ENCODE measurements at places on chromosomes 2 and 18. TPM values are rescaled to one million over a fixed set of nuclear protein-coding genes. Genes with fewer than 3 reads are reported as not detected.

- no peaks in the 10 kb centered on the region for H3K4me1 ChIP-seq
- DNase-seq, result no peak
- no peaks in the 10 kb centered on the region for H3K36me3 ChIP-seq
- H3K27ac ChIP-seq, result no peak overlapping the region
- H3K27me3 ChIP-seq, result no peaks in the 10 kb centered on the region
These were observed 1768.2 kb downstream of the SUCLG1 start for GRCh38 chr2:82690757-82691411.

DNA sequence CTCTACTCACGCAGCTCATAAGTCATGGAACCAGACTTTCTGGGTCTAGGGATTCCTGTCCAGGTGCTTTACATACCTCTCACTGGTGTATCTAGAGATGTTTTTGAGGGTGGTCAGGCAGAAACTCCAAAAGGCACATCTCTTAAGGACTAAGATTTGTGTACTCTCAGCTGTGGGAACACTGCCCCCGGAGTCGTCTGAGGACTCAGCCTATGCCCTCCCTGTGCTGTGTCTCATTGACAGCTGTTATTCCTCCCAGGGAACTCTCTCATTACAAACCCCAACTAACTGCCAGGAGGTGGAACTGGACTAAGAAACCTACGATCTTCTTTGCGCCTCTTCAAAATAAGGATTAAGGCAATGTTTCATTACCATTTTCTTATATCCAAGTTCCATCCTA is 293.9 kb upstream of the DLGAP1 start:
- H3K36me3 ChIP-seq, result no peaks in the 10 kb centered on the region
- H3K4me1 ChIP-seq, result no peaks in the 10 kb centered on the region
- no peak for DNase-seq
- no peaks in the 10 kb centered on the region for H3K27me3 ChIP-seq

GRCh38 chr2:232441147-232441651 is 14.8 kb upstream of the ALPI start:
- no peaks in the 10 kb centered on the region for H3K4me1 ChIP-seq
- no peak overlapping the region for H3K27ac ChIP-seq
- no peaks in the 10 kb centered on the region for H3K27me3 ChIP-seq
- no peaks in the 10 kb centered on the region for H3K36me3 ChIP-seq
- no peak for DNase-seq
- no peak overlapping the region for H3K4me3 ChIP-seq

- H3K27ac ChIP-seq, result no peak overlapping the region
- H3K27me3 ChIP-seq, result no peaks in the 10 kb centered on the region
- no peaks in the 10 kb centered on the region for H3K36me3 ChIP-seq
- H3K4me1 ChIP-seq, result no peaks in the 10 kb centered on the region
These were observed 58.5 kb downstream of the MAIP1 start for GRCh38 chr2:200013906-200014305.

- DNase-seq, result peak; percentile 36
- H3K4me1 ChIP-seq, result peaks cover 2% of the 10 kb centered on the region
- no peak overlapping the region for H3K27ac ChIP-seq
- no peaks in the 10 kb centered on the region for H3K27me3 ChIP-seq
- peaks cover 7% of the 10 kb centered on the region for H3K36me3 ChIP-seq
These were observed 256.7 kb downstream of the HDAC4 start for GRCh38 chr2:239143858-239144712.

GRCh38 chr2:228245601-228246000 is 64.1 kb upstream of the SPHKAP start:
- DNase-seq, result no peak
- no peaks in the 10 kb centered on the region for H3K4me1 ChIP-seq
- no peak overlapping the region for H3K27ac ChIP-seq
- H3K27me3 ChIP-seq, result no peaks in the 10 kb centered on the region
- H3K4me3 ChIP-seq, result no peak overlapping the region
- no peaks in the 10 kb centered on the region for H3K36me3 ChIP-seq

- H3K27ac ChIP-seq, result no peak overlapping the region
- no peaks in the 10 kb centered on the region for H3K36me3 ChIP-seq
- DNase-seq, result no peak
- no peaks in the 10 kb centered on the region for H3K27me3 ChIP-seq
- no peaks in the 10 kb centered on the region for H3K4me1 ChIP-seq
These were observed 152.3 kb downstream of the KCNE4 start for GRCh38 chr2:223203971-223204929.

GRCh38 chr2:70508711-70509462 is 44.7 kb downstream of the TGFA start:
- H3K4me1 ChIP-seq, result no peaks in the 10 kb centered on the region

GRCh38 chr2:201262718-201263117 is 2.4 kb downstream of the CASP8 start:
- DNase-seq, result peak; percentile 22
- H3K4me1 ChIP-seq, result peaks cover 79% of the 10 kb centered on the region

DNA sequence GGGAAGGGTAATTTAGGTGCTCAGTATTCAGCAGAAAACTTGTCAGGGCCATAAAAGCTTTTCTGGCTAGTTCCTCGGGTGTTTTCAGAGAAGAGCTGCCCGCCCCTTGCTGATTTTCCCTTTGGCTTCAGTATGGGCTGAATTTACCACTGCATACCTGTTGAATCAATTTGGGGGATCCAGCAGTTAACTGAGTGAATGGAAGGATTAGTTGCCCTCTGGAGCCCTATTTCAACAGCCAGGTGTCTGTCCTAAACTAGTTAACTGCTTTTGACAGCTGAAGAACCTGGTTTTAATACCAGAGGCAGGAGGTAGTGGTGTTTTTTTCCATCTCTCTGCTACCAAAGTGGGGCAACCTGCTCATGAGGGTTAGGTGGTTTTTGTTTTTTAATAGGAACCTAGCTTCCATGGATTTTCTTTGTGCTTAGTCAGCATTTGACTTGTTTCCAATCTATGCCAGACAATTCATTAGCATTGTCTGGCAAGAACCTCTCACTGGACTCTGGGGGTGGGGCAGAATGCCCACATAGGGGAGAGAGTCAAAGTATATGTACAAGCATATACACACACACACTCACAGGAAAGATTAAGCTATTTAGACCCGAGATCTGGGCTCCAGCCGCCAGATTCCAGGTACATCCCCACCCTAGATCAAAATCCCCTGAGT is 166.5 kb upstream of the SIX3 start:
- no peak overlapping the region for H3K4me3 ChIP-seq
- no peak overlapping the region for H3K27ac ChIP-seq
- peaks cover 3% of the 10 kb centered on the region for H3K27me3 ChIP-seq
- peaks cover 10% of the 10 kb centered on the region for H3K36me3 ChIP-seq
- no peak for DNase-seq

DNA sequence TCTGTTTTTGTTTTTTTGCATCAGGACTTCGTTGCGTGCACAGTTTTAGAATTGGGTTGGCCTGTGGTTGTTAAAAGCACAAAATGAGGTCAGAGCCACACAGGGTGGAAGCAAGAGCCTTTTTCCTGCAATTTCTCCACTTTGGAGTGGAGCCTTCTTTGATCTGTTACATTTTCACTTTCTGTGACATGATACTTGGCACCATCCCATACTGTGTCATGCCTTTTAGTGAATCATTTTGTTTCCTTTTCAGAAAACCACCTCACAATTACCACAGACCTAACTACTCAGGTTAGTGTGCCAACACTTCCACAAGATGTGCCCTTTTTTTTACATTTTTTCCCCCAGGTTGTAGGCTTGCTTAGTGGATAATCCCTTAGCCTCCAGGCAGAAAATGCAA is 32.5 kb downstream of the MERTK start:
- peak overlapping the region; percentile 68 for H3K27ac ChIP-seq
- H3K4me3 ChIP-seq, result no peak overlapping the region
- peaks cover 15% of the 10 kb centered on the region for H3K27me3 ChIP-seq
- H3K36me3 ChIP-seq, result no peaks in the 10 kb centered on the region

Gene NOSTRIN
- total RNA-seq, result not detected

Gene MATN3
- not detected for total RNA-seq

Gene OXER1
- total RNA-seq, result 0.16 TPM

Gene DUSP2
- total RNA-seq, result 274 TPM

Measured in activated naive CD8-positive, alpha-beta T cell treated with anti-CD3 and anti-CD28 coated beads for 36 hours (primary cell).